ENCODE measurements at places on chromosomes 1 and 21.
A peak's percentile ranks its signal among the peaks of the same experiment; 100 is the strongest.

DNA sequence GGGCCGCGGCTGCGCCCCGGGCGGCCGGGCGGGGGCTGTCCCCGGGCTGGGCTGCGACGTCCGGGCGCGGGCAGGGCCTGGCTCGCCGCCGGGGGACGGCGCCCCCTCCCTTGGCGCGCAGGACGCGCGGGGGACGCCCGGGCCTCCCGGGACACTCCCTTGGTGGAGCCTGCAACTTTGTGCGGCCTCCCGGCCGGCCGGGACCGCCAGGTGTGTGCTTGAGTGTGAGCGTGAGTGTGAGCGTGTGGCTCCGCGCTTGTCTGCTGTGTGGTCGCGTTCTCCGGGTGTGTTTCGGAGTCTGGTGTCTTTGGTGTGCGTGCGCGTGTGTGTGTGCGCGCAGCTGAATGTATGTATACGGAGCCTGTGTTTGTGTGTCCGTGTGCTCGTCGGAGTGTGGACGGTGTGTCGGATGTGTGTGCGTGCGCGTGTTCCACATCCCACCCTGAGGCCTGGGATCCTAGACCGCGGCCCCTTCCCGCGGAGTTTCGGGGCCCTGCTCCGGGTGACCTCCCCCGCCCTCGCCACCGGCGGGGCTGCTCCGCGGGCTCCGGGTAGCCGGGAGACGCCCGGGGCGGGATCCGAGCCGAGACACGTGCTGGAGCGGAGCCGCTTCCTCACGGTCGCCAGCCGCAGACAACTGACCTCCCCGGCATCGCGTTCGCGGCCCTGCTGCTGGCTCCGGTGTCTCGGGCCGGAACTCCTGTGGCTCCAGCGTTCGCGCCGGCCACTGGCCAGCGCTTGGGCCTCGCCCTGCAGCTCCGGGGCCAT, 1.7 kb downstream of the PTPRU start:
- peak; percentile 64 for DNase-seq

DNA sequence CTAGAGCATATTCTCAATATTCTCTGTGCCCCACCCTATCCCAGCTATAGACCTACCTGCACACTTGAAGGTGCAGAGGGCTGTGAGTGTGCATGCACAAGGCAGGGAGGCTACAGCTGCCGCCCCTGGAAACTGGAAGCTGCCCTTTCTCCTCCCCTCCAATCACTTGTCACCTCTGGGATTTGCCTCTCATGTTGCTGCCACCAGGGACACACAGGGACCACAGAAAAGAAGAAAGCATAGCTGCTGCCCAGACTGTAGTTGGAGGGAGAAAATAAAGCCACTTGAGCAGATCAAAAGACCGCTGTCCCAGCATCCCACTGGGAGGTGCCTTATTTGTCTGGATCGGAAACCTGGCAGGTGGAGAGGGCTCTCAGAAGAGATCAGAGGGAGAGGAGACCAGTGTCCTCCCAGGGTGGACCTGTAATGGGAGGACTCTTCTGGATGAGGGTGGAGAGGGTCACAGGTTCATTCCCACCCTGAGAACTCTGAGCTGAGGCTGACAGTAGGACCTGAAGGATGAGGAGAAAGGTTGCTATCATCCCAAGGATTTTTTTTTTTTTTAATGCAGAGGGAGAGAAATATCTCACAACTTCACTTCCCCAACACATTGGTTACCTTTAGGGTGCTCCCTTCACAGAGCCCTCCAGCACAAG, 7.6 kb upstream of the INPP5B start:
- no peak for DNase-seq

GRCh38 chr1:32215629-32216480, 6.3 kb downstream of the TMEM234 start:
- no peak for DNase-seq

DNA sequence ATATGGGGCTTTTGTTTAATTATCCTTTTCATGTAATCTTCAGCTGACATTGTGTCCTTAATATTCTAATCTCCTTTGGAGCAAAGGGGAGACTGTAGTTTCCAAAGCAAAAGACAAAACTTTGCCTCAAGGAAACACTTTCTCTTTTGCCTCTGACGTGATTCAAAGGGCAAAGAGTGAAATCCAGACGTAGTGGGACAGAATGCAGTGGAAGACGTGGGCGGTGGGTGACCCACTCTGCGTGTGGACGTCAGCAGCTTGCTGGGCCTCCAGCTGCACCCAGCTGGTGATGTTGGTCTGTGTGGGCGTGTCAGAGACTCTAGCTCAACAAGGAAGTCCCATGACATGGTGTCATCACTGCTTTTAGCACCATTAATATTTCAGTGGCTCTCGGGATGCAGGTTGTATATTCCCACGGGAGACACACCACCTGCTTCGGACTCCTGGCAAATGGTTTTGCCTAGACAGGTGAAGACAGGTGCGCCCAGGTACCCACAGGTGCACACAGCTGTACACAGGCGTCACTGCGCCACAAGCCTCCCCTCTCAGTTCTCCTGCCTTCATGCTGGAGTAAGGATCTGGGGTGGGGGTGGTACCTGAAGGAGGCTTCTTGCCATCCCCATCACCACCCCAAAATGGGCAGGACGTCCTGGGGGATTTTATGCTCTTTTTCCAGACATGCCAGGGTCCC, 292.1 kb upstream of the VAMP3 start:
- peak; percentile 76 for DNase-seq

- DNase-seq, result peak; percentile 83
Measured at GRCh38 chr1:110508028-110508940, 10.7 kb downstream of the KCNA10 start.

DNA sequence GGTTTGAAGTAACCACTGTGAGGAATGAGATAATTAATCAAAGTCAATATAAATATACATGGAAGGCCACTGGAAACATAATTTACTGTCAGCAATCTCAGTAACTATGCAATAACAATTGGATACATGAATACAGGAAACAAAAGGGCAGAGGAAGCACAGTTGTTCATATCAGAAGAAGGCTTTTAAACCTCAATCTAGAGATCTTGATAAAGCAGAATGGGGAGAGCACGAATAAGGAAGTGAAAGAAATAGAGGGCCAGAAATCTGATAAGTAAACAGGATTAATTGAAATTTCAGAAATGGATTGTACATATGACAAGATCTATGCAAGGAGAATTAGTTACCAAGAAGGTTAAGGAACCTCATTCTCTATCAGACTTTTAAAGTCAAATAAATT, 93.0 kb downstream of the EVI5 start:
- no peak for DNase-seq
